ENCODE measurements at places on chromosomes 11 and 22.

DNA sequence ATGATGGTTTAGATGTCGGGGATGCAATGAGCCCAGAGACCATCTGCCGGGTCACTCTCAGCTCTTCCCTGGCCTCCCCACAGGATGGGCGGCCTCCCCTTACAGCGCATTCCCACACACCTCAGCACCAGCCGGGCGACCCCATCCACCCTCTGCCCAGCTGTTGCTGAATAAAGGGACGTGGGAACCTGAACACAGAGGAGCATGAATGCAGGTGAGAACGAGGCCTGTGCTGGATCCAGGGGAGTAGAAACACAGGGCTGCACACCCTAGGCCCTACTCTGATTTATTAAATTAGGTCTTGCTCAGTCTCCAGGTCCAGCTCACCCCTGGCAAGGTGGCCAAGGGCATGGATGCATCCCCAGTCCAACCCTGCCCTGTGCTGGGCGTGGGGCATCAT is 180.5 kb downstream of the CTTN start:
- H3K27ac ChIP-seq = no peak overlapping the region
- H3K4me1 ChIP-seq = no peaks in the 10 kb centered on the region
- H3K4me3 ChIP-seq = no peak overlapping the region
- H3K36me3 ChIP-seq = no peaks in the 10 kb centered on the region
- DNase-seq = no peak
- H3K27me3 ChIP-seq = no peaks in the 10 kb centered on the region

DNA sequence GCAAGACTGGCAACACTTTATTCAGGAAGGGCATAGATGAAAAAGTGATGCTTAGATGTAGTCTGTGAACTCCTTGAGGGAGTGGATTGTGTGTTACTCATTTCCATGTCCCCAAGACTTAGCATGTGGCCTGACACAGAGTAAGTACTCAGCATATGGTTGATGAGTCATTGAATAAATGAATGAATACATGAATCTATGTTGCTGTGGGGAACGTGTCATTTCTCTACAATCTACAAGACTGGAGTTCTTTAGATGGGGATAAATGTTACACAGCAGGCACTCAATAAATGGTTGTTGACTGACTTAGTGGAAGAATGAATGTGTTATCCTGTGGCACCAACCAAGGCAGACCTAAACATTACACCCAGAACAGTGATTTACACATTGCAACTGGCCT is 17.9 kb downstream of the BPIFC start:
- DNase-seq = no peak
- no peak overlapping the region for H3K4me3 ChIP-seq
- H3K27me3 ChIP-seq = no peaks in the 10 kb centered on the region
- no peaks in the 10 kb centered on the region for H3K4me1 ChIP-seq

GRCh38 chr11:78450866-78451265 is 33.2 kb upstream of the GAB2 start:
- no peaks in the 10 kb centered on the region for H3K4me1 ChIP-seq
- no peaks in the 10 kb centered on the region for H3K27me3 ChIP-seq
- no peak overlapping the region for H3K4me3 ChIP-seq
- H3K27ac ChIP-seq = no peak overlapping the region

- H3K27me3 ChIP-seq = no peaks in the 10 kb centered on the region
- peak overlapping the region; percentile 66 for H3K27ac ChIP-seq
- peak overlapping the region; percentile 81 for H3K4me3 ChIP-seq
- H3K4me1 ChIP-seq = peaks cover 6% of the 10 kb centered on the region
Observed at GRCh38 chr11:9313648-9314290, 624 bp downstream of the TMEM41B start.

GRCh38 chr11:83628622-83629355 is 342.6 kb upstream of the CCDC90B start:
- H3K27me3 ChIP-seq = no peaks in the 10 kb centered on the region

DNA sequence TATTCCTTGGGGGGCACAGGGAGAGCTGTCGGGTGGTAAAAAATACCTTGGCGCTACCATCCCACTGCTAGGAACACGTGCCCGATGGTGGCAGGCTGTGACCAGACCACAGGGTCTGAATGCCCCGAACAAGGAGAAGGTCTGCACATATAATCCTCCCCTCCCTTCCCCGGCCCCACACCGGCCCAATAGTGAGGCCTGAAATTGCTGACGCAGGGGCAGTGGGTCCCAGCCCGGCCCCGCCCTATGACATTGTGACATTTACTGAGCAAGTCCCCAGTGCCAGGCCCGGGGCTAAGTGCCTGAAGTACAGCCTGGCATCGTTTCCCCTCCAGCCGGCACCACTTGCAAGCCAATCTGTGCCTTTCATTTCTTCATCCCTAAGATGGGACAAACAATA is 19.5 kb downstream of the MN1 start:
- H3K36me3 ChIP-seq = no peaks in the 10 kb centered on the region
- H3K27ac ChIP-seq = no peak overlapping the region
- no peak overlapping the region for H3K4me3 ChIP-seq

DNA sequence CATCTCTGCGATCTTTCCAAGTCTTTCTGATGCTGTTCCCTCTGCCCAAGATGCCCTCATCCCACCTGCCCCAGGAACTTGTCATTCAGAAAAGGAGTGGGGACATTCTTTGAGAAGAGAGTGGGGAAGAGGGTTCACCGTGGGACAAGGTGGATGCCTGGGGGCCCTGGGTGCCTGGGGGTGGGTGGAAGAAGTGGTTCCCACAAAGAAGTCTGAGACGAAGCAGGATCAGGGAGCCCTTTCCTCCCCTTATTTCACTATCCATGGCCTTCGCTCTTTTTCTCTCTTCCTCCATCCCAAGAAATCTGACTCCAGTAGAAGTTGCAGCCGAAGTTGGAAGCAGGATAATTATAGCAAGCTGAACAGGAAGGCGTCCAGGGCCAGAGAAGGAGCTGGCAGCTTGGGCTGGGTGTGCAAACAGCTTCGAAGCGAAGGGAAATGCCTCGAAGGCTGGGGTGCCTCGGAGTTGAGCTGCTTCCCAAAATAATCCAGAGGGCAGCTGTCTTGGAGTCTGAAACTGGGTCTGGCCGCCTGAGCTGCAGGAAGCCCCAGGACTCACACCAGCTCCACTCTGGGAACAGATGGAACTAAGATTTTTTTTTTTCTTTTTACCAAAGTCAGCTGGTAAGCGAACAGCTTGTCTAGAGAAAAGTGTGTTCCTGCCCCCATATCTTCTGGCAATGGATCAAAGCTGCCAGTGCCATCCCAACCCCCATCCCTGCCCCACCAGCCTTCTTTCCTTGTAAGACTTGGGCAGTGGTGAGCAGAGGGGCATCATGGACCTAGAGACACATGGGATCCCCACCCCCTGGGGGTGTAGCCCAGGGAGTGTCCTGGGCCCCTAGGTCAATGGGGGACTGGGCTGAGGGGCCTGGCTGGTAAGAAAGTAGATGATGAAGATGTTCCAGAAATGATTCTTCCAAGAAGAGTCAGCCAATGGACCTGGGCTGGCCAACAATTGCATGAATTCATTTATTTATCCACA is 31.5 kb downstream of the PARVG start:
- peak; percentile 33 for DNase-seq
- peaks cover 4% of the 10 kb centered on the region for H3K27me3 ChIP-seq
- no peak overlapping the region for H3K4me3 ChIP-seq
- no peak overlapping the region for H3K27ac ChIP-seq
- H3K4me1 ChIP-seq = no peaks in the 10 kb centered on the region

GRCh38 chr11:1642288-1643145 is 12.9 kb downstream of the KRTAP5-5 start:
- no peak for DNase-seq
- H3K4me1 ChIP-seq = no peaks in the 10 kb centered on the region
- peaks cover 6% of the 10 kb centered on the region for H3K27me3 ChIP-seq
- H3K27ac ChIP-seq = no peak overlapping the region

DNA sequence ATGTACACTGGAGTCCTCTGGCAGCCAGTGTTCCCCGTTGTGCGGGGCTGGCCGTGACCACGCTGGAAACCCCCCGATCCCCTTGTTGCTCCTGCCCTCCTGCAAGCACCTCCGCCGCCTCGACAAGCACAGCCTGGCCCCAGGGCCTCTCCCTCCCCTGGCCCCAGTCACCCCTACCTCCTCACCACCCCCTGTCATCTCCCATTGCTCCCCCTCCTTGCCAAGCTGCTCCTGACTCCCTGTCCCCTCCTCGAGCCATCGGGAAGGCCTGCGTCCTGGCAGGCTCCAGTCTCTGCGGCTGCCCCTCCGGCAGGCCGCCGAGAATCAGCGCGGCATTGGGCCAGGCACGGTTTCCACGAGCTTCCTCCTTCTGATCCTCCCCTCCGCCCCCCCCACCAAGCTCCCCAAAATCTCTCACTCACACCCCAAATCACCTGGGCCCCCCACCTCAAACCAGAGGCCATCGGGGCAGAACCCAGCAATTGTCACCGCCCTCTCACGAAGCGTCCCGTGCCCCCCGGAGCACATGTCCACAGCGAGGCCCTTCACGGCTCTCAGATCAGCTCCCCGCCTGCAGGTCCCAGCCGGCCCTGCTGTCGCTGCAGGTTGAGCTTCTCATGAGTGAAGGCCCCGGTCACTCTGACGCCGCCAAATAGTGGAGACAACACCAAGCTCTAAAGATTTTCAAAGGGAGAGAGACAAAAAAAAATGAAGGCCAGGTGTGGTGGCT is 5.7 kb upstream of the LSP1 start:
- DNase-seq = no peak
- no peak overlapping the region for H3K4me3 ChIP-seq
- H3K27ac ChIP-seq = no peak overlapping the region

DNA sequence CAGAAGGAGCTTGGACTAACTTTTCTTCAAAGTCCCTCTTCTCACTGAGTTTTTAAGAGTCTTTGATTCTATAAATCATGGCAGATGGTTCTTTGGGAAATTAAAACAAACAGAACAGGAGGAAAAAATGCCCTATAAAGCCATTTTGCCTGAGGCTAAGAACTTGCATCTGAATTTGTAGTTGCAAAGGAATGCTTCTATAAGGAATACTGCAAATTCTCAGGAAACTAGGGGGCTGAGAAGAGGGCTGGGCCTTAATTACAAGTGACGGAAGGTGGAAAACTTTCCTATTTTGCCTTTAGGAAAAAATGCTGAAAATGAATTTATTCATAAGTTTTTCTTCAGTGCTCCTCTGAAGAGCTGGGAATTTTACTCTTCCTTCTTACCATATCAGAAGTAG is 90.0 kb upstream of the NARS2 start:
- H3K27me3 ChIP-seq = no peaks in the 10 kb centered on the region
- H3K27ac ChIP-seq = no peak overlapping the region
- no peak overlapping the region for H3K4me3 ChIP-seq
- no peak for DNase-seq
- H3K4me1 ChIP-seq = peaks cover 2% of the 10 kb centered on the region

DNA sequence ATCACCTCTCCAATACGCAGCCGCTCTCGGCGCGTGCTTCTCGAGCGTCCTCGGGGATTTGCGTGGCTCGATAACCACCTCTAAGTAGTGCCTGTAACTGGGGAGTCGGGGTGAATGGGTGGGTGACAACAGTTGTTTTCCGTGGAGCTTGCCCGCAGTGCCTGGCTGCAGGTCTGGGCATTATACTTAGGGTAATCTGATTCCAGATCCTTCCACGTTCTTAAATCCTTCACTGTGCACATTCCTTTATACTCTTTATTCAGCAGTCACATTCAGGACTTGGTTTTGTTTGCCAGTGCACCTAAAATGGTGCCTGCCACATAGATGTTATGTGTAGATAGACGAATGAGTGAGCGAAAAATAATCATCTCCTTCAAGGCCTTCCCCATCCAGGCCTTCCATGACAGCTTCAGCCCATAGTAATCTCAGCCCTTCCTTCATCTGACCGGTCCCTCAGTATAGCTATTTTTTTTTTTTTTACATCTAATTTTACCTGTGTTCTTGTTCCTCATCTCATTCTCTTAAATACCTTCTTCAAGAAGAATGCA is 602 bp downstream of the NAT10 start:
- peak; percentile 23 for DNase-seq
- H3K27me3 ChIP-seq = no peaks in the 10 kb centered on the region
- H3K4me1 ChIP-seq = no peaks in the 10 kb centered on the region
- H3K4me3 ChIP-seq = peak overlapping the region; percentile 96
- peak overlapping the region; percentile 97 for H3K27ac ChIP-seq

GRCh38 chr11:57779276-57779675 is 17.7 kb downstream of the CTNND1 start:
- H3K27ac ChIP-seq = peak overlapping the region; percentile 63
- peak; percentile 78 for DNase-seq
- H3K27me3 ChIP-seq = no peaks in the 10 kb centered on the region
- peaks cover 31% of the 10 kb centered on the region for H3K4me1 ChIP-seq
- H3K4me3 ChIP-seq = no peak overlapping the region

DNA sequence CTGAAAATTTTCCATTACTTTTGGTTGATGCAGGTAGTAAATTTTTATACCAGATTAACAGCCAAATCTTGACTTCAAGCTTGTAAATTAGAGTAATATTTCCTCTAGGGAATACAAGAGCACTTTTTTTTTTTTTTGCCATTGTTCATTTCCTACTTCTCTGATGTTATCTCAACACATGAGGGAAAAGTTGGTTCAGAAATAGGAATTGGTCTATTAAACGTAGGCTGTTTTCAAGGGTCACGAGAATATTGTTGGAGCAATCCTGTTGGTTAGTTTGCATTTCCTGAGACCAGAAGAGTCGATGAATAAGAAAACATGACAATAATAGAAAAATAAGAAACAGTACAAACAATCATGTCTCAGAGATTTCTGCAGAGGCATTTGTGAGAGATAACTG is 453.9 kb upstream of the CCDC179 start:
- peaks cover 5% of the 10 kb centered on the region for H3K4me1 ChIP-seq
- no peak overlapping the region for H3K27ac ChIP-seq
- H3K4me3 ChIP-seq = no peak overlapping the region
- H3K36me3 ChIP-seq = no peaks in the 10 kb centered on the region
- no peaks in the 10 kb centered on the region for H3K27me3 ChIP-seq
- no peak for DNase-seq

DNA sequence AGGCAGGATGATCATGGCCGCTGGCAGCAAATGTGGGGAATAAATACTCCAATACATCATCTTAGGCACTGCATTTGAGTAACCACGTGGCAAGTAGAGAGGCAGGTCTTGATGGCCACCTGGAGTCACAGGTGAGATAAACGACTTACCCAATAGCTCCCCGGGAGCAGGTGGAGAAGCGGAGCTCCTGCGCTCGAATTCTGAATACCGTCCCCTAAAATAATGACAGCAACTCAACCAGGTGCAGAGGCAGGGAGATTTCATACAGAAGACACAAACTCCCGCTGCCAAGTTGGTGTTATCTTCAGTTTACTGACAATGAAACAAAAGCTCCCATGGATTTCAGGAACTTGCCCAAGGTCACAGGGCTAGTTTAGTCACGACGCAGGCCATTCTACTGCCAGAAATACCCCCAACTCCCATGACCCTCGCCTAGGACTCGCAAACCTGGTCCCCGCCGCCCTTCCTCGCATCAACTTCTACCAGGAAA is 437 bp downstream of the SLC43A3 start:
- H3K36me3 ChIP-seq = peaks cover 8% of the 10 kb centered on the region
- peak overlapping the region; percentile 62 for H3K4me3 ChIP-seq
- peak overlapping the region; percentile 97 for H3K27ac ChIP-seq
- H3K27me3 ChIP-seq = no peaks in the 10 kb centered on the region
- peak; percentile 17 for DNase-seq

DNA sequence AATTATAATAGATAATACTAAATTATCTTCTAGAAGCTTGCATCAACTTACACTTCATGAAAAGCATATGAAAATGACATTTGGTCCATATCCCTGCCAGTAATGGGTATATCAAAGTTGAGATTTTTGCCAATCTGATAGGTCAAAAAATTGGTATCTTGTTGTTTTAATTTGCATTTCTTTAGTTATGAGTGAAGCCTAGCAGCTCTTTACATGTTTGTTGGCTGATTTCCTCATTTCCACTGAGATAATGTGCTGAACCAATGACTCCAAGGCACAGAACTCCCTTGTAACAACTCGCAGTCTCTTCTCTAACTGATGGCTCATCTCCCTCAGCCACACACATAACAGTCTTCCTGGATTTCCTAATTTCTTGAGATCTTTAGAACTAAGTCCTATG is 175.3 kb upstream of the SESN3 start:
- no peak for DNase-seq
- no peaks in the 10 kb centered on the region for H3K27me3 ChIP-seq
- no peaks in the 10 kb centered on the region for H3K4me1 ChIP-seq
